Mesothelial cell of epicardium (in vitro differentiated cells): ENCODE measurements at places on chromosomes 3 and 15.

DNA sequence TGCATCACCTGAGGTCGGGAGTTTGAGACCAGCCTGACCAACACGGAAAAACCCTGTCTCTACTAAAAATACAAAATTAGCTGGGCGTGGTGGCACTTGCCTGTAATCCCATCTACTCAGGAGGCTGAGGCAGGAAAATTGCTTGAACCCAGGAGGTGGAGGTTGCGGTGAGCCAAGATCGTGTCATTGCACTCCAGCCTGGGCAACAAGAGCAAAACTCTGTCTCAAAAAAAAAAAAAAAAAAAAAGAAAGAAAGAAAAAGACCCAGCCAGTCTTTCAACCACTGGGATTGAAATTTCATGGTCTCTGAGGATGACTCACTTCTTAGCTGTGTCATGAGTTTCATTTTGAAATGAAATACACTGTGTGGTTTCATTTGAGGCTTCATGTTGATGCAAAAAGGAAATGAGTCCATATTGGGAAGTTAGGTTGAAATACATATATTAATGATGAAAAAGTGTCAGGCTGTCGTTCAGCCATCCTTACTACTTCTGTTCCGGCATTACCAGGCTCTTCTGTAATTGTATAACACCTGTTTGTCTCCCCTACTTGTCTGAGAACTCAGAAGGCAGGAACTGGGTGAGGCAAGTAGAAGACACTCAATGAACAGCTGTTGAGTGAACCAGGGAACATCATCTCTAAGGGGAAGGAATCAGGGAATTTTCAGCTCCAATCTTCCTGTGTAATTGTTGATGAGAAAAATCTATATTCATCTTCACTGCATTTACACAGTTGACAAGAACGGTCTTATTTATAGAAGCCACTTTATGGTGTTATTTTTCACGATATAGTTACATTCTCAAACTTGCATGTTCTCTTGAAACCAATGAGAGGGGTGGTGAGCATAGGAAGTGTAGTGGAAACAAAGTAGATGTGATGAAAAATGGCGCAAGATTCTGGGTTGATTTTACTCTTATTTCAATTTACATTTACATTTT is 87.4 kb downstream of the NFKBIZ start:
- DNase-seq, result no peak

- DNase-seq, result no peak
These were observed 331.3 kb upstream of the RBMS3 start for GRCh38 chr3:28949580-28949979.

DNA sequence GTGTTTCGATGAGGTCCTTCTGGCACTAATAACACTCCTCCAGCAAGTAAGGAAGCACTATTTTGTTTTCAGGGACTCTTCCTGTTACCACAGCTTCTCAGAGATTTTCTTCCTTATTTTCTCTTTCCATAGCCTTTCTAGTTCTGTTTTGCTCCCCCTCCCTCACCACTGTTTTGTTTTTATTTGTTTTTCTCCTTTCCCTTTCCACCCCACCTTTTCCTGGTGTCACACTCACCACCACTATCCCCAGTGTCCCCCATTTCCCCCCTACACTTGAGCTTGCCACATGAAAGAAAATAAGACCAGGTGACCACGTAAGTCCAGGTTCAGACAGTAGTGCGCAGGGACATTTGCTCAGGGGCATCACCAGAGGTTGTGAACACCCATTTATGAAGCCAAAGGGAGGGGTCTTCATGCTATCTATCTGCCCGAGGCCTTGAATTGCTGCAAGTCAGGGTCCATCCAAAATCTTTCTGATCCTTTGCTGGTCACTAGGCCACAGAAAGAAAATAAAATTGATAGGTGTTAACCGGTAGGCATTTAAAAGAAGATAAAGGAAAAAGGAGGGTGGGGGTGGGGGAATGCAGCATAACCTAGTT is 1.4 kb upstream of the RFTN1 start:
- no peak for DNase-seq

DNA sequence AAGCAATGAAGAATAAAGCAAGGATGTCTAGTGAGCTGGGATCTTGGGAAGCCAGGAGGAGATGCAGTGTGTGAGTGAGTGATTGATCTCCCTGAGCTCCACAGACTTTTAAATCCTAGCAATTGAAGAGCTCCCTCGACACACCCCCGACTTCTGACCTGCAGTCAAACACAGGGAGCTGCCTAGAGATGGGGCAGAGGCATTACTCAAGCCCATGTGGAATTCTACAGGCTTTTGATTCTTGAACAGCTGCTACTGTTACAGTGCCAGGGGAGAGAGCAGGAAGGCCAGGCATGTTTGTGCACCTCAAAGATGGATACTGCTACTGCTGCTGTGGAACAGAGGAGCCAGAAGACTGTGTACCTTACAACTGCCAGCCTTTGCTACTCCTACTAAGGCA is 1403.1 kb upstream of the ALCAM start:
- no peak for DNase-seq

DNA sequence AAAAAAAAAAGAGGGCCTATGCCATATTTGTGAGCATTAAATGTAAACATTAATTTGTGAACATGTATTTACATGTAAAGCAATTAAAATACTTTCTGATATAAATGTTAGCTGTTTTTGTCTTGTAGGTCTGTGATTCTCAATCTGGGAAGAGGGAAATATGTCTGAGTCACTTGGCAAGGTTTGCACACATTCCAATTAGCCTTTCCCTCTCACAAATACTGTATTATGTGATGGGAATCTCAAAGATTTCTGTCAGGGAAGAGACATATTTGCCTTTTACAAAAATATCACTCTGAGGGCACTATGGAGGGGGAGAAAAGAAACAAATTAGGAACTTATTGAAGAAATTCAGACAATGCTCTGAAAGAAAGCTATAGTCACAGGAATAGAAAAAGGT is 483.6 kb downstream of the GBE1 start:
- DNase-seq, result no peak

DNA sequence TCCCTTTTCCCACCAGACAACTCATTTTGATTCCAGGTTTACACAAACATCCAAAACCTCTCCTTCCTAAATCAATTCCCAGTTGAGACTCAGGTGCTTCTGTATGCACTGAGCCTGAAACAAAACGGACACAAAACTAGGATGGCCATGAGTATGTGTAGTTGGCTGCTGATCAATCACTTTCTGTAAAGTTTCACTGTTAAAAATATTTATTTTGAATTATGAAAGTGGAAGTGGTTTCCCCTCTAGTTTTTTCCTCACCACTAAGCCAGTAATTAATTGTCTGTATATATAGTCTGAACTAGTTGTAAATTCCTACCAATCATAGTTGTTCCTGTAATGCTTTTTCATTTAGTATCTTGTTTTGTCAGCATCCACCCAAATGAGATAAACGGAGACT is 51.7 kb upstream of the TSPAN3 start:
- DNase-seq, result no peak

DNA sequence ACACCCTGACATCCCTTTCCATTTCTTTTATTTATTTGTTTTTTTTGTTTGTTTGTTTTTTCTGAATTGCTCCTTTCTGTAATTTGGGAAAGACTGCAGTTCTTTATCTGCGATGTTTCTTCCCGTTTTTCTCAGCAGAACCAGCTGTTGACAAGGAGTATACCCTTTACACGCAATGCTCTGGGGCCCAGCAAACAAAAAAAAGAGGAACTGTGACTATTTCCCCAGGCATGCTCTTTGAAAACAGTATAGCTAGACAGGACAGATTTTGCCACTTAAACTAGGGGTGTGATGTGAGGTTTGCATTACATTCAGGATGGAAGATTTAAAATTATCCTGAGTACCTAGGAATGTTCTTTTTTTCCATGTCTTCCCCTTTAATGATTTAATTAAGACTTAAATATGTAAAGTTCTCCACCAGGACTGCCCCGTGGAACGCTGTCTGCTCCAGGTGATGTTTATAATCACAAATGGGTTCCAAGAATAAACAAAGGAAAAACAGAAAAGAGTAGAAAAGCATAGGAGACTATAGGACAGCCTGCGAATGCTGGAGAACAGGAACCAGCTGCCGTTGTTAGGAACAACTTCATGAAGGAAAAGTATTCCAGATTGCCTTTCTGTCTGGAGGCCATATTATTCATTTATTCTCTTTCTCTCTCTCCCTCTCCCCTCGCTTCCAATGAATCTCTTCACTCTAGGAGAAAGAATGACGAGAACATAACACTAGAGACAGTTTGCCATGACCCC is 43.3 kb downstream of the TGFBR2 start:
- DNase-seq, result no peak
